Activated CD4-positive, alpha-beta T cell treated with anti-CD3 and anti-CD28 coated beads, Interleukin-2, Interleukin-6, amounts not matched to agents 100 ng/mL and 50 ng/mL, durations not matched to agents 16 hours and 8 hours (primary cell): ENCODE measurements at places on chromosomes 3 and 15.

DNA sequence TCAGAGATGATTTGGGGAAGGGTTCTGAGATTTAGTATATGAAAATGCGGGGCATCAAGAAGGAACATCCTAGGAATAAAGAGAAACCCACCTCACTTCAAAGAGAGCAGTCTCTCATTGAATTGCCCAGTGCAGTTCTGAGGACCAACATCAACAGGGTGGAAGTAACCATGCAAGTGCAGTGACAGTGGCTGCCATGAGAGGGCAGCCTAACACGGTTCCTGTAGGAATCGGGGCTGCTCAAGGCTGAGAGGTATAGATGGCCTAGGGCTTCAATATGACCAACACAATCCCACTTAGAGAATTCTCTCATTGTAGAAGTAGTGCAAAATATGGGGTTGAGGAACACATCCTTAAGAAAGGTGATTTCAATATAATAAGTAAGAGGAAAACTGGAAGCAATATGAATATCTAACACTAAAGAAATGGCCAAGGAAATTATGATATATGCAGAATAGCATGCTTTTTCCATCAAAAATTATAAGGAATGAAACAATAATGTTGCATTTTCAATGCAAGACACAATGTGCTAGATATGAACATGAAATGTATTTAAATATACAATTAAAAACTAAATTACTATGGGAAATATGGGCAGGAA, 51.1 kb upstream of the ARRDC4 start:
- DNase-seq = peak; percentile 63

DNA sequence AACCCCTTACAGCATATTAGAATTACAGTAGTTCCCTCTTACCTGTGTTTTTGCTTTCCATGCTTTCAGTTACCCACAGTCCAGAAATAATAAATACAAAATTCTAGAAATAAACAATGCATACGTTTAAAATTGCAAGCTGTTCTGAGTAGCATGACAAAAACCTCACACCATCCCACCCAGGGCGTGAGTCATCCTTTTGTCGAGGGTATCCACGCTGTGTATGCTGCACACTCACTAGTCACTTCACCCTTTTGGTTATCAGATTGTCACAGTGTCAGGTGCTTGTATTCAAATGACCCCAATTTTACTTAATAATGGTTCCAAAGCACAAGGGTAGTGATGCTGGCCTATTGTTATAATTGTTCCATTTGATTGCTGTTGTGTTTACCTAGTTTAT, 72.5 kb upstream of the P3H2 start:
- no peak for DNase-seq

- no peak for DNase-seq
These were observed 219.9 kb downstream of the GAP43 start for GRCh38 chr3:115843206-115843605.

- DNase-seq = no peak
These were observed 979.0 kb downstream of the TUSC7 start for GRCh38 chr3:117688583-117688982.

DNA sequence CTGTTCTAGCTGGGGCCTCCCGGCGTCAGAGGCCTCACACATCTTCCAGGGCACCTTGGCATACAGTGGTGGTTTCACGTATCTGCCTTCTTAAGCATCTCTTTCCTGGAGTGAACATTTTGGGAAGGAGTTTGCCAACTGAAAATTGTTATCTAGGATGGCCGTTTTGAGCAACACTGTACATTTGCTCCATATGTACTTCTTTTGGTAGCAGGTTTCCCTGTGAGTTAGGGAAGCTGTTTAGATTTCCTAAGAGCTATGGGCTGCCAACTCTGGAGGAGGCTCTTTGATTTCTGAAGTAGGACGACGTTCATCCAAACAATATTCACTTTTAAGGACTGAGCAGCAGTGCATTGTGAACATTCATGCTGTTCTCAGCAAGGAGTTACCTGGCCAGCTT, 665.9 kb downstream of the SQOR start:
- no peak for DNase-seq

DNA sequence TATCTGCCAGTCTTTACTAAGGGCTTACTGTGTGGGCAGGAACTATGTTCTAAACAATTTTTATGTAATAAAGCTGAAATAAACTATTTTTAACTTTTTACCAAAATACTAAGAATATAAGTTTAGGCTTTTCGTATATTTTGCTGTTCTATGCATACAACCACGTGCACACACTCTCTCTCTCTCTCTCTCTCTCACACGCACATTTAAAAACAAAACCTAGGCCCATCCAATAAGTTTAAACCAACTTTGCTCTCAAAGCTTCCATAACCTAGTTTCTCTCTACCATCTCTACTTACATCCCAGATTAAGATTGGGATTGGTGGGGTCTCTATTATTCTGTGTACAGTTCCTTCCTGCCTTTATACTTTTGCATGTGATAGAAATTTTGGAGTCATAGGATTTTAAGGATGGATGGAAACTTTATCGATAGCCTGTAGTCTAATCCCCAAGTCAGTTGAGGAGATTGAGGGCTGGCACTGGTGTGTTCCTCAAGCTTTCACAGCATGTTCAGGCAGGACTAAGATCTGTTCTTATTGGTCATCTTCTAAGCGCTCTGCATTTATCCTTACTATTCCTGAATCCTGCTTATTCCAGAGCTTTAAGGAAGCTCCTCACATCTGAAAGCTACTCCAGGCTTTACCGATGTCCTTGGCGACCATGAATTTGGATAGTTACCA, 1.8 kb downstream of the GPR171 start:
- DNase-seq = peak; percentile 49
